Dermis microvascular lymphatic vessel endothelial cell (primary cell): ENCODE measurements at places on chromosomes 4 and X.
A peak's percentile ranks its signal among the peaks of the same experiment; 100 is the strongest.

DNA sequence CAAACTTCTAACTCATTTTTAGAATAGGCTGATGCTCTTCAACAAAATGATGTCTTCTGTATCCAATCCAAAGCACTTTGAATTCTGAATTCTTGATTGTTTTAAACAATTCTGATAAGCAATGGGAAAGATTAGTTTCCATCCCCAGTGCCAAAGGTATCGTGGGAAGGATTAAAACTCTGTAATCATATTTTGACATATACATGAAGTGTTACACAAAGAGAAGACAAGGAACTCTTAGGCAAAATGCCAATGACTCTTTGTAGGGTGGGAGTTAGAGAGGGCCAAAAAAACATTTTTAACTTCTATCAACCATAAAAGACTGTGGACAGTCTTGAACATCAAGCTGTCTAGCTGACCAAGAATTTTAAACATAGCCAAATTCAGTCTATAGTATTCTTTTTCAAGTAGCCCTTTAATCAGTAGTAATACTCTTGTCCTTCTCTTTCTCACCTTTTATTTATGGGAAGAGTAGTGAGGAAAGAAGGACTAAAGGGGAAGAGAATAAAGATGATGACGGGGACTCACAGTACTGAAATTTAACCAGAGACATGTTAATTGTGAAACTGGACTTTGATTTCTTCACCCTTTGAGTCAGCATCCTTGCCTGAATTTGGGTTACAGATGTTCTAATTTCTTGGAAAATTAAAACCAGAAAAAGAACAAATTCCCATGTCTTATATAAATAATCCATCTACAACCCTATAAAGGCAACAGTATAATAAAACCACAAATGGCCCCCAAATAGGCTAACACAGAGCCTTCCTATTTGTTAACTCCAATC lies 51.8 kb upstream of the VEGFD start:
- DNase-seq, result no peak

GRCh38 chr4:82712561-82712960 lies 86.0 kb downstream of the SCD5 start:
- DNase-seq, result no peak

DNA sequence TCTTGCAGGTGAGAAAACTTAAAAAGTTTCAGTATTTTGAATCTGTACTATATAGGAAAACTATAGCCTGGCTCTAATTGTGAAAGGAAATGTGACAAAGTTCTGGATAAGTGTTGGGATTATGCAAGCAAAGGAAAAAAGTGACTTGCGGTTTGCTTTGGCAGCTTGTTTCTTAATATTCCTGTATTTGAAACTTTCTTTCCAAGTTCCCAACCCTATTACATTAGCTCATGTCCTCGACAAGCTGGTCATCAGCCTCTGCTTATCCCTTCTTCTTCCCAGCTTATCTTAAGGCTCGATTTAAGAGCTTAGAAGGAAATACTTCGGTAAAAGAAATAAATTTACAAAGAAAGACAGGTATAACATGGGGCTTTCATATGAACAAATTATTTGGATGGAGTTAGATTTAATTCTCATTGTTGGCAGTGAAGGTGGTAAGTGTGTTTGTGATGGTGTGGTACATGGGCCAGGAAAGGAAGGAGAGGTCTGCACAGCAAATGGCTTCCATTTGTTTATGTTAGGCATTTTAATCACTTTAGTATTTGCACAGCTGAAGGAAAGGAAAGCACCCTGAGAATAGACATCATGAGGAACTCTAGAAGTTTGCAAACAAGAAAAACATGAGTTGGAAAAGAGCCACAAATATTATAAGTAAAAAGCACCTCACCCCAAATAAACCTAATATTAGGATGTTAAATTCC lies 5.1 kb upstream of the MYOZ2 start:
- DNase-seq, result no peak

GRCh38 chrX:154017766-154018517 lies 1.8 kb downstream of the IRAK1 start:
- no peak for DNase-seq

DNA sequence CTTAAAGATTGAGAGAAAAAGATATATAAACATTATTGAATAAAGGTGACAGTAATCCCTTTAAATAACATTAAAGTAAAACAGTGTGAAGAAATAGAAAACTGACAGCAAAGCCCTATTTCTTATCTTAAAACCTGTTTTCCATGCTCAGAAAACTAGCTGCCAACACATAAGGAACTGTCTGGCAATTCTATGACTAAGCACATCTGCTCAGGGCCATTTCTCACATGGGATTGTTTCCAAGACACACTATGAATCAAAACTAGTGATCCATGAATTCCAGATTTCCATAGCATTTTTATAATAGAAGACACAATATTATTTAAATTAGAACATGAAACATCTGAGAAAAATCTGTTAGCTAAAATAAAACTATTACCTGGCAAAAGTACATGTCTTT lies 113.4 kb downstream of the SCLT1 start:
- no peak for DNase-seq

DNA sequence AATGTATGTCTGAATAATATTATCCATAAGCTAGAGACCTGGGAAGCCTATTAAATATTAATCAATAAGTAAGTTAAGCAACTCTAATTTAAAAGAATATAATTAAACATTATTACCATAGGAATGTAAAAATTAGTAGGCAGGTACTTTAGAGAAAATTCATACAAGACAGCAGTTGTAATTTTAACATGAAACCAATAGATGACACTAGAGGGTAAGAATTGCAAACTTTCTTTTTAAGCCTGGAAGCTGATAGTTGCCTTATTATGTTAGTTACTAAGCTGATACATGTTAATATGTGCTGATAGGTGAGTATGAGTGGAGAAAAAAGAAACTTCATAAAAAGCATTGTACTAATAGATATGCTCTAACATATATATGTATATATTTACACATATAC lies 1157.4 kb downstream of the FAM133A start:
- DNase-seq, result peak; percentile 0
